ENCODE measurements at places on chromosomes 6 and 20.
A peak's percentile ranks its signal among the peaks of the same experiment; 100 is the strongest.

DNA sequence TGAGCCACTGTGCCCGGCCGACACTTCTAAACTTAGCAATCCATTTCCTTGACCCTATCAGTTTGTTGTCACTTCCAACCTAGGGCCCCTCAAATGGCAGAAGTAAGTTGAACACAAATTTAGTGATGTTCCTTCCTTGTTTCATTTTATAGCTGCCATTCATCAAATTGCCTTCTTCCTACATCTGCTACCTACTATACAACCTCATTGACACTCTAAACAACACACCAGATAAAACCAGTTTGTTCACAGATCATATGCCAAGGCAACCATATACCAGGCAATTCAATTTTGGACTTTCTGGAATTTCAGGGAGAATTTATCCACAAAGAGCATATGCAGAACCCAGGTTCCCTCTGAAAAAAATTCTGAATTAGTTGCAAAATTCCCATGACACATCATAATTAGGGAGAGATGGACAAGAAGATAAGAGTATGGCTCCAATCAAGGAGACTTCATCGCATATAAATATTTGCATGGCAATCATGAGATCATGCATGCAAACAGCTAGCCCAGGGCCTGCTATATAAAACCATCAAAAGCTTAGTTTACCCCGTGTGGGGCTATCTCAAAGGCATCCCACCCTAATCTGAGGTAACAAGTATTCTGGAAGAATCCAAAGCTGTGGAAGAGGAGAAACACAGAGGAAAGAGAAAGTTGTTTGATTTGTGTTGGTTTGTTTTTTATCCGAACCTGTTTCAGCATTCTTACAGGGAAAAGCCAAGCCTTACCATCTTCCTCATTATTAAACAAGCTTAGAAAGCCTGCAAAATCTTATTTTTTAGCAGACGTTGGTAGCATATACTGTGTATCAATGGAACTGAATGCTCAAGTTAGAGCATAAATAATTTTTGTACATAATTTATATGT lies 132.8 kb upstream of the TNFAIP3 start:
- DNase-seq = no peak

DNA sequence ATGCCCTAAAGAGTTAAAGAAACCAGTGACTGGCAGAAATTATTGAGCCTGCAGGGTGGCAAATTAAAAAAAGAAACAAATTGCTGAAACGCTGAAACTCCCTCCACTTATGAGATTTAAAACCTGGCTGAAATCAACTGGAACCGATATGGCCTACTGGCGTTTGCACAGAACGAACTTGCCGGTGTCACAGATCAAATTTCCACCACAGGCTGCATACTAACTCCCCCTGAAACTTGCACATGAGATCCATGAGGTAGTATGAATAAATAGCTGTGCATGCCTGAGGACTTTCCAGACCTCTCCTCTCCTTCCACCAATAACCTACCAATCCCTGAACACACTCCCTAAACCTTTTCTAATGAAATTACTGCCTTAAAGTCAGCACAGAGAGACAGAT lies 150.4 kb downstream of the RNGTT start:
- no peak for DNase-seq

DNA sequence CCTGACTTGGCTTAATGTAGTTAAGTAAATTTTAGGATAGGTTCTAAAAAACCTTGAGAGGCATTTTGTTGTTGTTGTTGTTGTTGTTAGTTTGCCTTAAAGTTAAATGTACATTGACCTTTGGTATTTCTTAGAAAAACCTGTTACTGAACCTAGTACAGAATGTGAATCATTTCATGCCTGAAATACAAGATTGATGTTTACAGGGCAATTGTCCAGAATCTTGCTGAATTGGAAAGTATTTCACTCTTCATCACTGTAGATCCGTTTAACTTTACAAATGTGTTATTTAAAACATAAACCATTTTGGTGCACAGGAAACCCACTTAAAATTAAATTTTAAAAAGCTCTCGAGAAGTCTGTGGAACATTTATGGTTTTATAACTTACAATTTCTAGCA lies 75.0 kb downstream of the CEP57L1 start:
- DNase-seq = no peak

DNA sequence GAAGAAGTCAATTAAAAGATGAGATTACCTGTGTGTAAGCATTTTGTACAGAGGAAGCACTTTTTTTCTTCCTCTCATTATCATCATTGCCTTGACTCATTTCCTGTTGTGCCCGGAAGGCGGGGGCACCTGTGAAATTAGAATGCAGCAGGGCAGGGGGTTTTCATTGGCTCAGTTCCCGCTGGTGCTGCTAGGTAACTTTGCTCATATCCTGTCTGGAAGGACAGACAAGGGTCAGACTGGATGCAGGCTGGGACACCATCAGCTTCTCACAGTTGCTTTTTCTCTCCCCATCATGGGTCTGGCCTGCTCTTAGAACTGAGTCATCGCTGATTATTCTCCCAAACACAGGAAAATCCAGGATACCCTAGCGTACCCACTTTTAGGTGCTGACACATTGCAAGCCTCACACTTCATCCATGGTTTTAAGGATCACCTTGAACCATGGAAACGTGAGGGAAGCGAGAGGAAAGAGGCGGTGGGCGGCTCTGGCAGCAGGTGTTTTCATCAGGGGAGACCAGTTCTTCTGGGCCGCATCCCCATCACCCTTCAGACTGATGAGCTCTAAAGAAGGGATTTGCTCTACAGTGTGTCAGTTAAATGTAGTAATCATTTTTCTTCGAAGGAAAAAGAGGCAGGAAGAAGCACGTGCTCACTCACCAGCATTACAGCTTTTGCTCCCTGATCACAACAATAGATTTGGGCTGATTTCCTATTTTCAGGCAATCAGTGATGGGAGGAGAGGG lies 195.7 kb upstream of the SASH1 start:
- peak; percentile 84 for DNase-seq

GRCh38 chr6:35370785-35371493 lies 28.6 kb downstream of the PPARD start:
- DNase-seq = no peak

DNA sequence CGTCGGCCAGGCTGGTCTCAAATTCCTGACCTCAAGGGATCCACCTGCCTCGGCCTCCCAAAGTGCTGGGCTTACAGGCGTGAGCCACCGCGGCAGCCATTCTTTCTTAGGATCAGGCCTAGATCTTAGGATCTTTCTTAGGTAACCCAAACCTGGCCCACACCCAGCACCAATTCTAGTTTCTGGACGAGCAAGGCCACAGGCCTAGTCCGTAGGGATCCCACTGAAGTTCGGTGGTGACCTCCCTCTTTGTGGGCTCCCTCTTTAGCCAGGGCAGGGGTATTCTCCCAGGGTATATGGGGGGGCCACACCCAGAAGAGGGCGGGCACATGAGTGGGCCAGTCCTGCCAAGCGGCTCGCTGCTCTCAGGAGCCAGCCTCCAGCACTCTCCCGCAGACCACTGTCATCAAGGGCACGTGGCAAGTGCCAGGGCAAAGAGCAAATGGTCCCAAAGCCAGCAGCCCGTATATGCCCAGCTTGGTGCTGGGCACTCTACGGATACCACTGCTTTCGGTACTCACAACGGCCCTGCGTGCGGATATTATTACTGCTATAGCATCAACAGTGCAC lies 6.5 kb downstream of the PXDC1 start:
- DNase-seq = no peak

DNA sequence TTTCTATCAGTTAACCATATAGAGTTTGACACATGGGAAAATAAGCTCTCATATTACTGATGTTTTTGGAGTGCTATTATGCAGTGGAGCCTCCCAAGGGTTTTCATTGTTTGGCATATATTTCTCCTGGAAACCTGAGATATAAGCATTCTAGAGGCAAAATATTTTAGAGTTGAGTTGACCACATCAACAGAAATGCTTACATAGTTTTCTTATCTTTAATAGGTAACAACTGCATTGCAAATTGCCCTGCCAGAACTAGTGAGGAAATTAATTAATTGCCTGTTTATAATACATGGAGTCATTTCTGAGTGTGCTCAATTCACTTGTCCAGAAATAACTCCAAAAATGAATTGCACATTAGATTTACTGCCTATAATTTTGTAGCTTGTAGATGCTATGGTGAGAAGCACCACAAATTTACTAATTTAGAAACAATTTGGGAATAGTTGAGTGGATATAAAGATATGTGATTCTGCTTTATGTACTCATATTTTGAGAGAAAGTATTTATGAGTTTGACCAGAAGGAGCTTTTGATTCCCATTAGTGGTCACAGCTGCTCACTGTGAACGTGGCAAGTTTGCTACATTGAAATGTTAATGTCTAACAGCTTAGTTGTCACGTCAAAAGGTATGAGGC lies 288.7 kb downstream of the CD109 start:
- no peak for DNase-seq

GRCh38 chr20:19929012-19929360 lies 88.2 kb upstream of the NAA20 start:
- no peak for DNase-seq

DNA sequence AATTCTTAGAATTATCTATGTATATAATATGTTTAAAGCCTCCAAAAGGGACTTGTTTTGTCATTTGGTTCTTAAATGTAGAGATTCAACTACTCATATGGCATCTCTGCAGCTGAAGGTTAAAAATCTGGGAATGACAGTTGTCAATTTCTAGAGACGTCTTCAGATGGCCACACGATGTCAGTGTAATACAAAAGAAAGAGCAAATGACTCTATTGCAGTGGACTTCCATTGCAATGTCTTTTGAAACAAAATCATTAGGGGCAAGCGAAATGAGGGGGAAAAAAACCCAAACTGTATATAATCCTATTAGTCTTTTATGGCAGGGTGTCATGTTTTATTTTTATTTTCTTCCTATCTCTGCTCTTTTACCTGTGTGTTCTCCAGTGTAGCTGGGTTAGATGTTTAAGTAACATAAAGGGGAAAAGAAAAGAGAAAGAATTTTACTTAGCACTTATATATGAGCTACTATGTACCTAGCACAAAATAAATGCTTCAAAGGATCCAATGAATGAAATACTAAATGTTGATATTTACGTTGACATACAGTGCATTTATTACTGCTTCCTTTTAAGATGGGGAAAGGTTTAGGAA lies 26.2 kb downstream of the CCN2 start:
- peak; percentile 63 for DNase-seq

DNA sequence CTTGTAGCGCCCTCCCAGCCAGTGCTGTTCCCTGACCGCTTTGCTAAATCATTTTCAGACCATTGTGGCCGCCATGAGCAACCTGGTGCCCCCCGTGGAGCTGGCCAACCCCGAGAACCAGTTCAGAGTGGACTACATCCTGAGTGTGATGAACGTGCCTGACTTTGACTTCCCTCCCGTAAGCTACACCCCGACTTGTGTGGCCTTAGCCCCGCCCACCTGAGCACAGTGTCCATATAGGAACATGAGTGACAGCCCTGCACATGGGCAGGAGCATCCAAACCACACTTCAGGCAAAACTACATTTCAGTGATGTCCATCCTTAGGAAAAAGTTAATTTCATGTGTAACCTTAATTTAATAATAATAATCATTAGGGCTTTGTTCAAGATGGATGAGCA lies 51.1 kb downstream of the GNAS start:
- DNase-seq = no peak

- peak; percentile 49 for DNase-seq
Observed at GRCh38 chr6:40550202-40551101, 36.7 kb downstream of the LRFN2 start.

DNA sequence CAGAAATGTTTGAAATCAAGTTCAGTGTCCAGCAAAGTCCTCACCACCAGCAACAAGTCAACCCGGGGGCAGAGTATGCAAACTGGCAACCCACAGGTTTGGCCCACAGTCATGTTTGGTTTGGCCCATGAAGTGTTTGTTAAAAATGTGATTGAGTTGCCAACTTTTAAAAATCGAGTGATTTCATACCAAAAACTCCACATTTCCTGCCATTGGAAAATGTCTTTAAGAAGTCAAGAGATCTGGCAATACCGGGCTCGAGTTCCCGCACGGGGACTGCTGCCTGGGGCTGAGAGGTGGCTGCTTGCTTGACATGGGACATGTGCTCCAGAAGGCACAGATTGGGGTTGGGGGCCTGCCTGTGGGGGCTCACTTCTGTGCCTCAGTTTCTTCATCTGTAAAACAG lies 36.1 kb downstream of the PREX1 start:
- DNase-seq = peak; percentile 52

DNA sequence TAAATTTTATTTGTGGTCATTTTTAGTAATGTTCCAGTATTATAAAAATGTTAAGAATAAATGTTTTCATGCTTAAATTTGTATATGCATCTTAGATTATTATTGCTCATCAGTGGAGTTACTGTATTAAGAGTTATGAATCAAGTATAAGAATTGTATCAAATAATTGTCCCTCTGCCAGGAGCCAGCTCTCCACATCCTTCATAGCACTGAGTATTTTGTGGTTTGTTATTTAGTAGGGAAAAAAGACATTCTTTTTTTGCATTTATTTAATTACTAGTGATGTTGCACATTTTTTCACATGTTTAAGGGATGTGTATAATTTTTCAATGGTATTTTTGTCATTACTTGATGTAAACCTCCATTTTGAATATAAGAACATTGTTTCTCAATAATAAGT lies 102.0 kb downstream of the ADGRB3 start:
- no peak for DNase-seq

DNA sequence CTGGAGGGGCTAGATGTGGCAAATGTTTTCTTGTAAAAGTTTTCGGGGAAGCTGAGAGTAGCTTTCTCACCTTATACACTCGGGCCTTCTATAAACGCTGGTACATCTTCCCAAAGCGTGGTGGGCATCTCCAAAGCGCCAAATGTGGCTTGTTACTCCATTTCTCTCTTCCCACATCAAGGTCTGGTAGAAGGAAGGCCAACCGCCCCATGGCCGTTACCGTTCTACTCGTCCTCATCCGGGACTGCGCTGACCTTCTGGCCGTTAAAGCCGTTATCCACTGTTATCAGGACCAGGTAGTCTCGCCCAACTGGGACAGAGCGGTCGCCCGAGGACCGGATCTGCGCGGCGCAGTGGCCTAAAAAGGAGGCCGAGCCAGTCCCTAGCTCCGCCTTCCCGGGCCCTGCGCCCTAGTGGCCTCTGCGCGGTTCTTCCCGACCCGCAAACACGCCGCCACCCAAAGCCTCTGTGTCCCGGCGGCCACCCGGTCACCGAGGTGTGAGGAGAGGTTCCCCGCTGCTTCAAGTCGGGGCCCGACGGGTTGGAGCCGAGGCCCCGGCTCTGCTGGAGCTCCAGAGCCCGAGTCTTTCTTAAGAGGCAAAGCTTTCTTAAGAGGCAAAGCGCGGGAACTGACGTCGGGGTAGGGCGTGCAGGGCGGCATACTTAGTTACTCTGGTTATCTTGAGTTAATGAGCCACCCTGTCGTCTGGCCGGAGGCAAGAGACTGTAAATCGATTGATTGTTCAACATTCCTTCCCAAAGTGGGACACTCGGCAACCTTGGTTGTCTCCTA lies 90.5 kb downstream of the GPX5 start:
- DNase-seq = no peak

Measured in PC-3 (cell line).